ENCODE measurements at places on chromosomes 12 and 14.

- no peak for DNase-seq
Observed at GRCh38 chr14:95577067-95577800, 42.4 kb downstream of the GLRX5 start.

DNA sequence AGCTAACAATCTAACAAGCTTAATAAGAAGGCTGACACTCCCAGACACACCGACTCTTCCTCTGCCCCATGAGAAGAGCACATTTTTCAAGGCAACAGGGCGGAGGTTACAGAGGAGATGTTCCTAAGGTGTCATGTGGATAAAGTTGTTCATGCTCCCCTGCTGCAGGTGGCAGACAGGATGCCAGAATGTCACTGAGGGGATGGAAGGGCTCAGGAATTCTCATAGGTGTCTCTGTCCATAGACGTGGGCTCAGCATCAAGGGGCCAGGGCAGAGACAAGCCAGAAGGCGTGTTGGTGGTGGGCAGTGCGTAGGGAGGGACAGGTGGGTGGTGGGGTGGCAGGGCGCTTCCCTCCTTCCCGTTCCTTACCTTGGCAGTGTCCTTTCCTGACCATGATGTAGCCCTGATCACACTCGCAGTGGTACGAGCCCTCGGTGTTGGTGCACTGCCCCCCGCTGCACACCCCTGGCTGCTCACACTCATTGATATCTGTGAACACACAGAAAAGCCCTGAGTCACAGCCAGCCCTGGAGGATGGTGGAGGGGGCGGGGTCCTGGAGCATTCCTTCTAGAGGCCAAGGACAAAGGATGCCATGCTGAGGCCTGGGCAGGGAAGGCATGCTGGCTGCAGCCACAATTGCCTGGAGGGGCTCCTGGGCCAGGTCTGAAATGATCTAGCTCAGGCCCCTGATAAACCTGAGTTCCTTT lies 23.0 kb downstream of the ISCA2 start:
- no peak for DNase-seq

DNA sequence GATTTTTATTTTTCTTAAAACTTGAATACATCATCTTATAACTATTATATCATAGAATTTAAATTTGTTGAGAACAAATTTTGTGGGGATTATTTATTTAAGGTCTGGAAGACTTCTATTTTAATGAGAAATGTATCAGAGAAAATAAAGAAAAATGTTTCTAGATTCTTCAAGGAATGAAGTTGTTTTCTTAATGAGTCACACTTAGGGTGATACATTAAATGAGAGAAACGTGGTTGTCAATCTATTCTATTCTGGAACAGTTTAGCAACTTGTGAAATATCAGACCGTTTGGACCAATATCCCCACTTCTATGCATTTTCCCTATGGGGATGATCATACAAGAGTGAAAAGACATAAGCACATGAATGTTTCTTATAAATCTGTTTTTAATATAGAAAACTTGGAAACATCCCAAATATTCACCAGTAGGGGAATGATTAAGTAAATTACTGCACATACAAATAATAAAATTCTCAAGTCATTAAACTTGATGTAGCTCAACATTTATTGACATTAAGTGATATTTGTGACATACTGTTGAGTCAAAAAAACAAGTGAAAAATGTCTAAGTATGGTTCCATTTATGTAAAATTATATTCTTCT lies 88.5 kb downstream of the E2F7 start:
- DNase-seq, result no peak

- DNase-seq, result no peak
Observed at GRCh38 chr12:21992823-21993222, 51.6 kb upstream of the ABCC9 start.
